T-helper 1 cell (primary cell): ENCODE measurements at places on chromosomes 5 and 9.

- no peak for DNase-seq
These were observed 70.4 kb upstream of the SNX2 start for GRCh38 chr5:122704247-122705036.

- DNase-seq = no peak
These were observed 44.0 kb upstream of the SLC30A5 start for GRCh38 chr5:69049796-69050195.

DNA sequence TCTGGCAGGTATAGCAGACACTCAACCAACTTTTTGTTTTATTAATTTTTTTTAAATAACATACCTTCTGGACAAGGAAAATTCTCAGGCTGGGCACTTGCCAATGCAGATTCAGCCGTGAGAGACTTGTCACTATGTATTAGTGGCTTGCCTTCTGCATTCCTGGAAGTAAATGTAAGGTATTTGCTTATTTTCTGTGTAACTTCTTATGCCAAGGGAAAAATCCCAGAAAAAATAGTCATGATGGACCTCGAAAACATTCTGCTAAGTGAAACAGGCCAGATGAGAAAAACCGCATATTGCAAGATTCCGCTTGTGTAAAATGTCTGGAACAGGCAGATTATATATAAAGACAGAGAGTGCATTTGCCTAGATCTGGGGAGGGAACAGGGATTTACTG, 260.3 kb upstream of the DAPK1 start:
- DNase-seq = no peak

DNA sequence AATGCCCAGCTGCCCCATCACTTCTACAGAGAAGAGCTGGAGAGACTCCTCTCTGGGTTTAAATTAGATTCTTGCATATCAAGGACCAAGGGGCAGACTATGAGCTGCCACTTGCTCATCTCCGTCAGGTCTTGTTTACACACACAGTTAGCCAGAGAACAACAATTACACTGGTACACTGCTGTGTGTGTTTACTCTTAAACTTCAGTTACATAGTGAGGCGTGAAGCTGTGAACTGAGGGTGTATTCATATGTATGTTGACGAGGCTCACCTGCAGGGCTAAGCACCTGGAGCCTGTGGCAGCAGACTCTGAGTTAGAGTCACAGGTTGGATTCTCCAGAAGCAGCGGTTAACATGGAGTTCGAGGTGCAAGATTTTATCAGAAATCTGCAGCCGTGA, 155.4 kb upstream of the ANKH start:
- DNase-seq = no peak

DNA sequence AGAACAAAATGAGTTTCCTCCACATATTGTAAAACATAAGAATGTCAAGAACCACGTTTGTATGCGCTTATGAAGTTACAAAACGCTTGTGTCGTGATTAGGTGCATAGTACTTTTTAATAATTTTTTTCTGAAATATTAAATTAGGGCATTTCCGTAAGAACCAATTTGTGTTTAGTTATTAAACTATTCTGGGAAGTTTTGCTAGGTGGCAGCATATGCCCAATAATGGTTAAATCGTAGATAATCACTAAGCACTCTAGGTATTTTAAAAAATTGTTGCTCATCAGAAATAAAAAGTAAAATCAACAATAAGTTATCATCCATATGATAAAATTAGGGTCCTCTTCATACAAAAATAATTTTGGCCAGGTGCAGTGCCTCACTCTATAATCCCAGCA, 5.4 kb downstream of the SRFBP1 start:
- DNase-seq = no peak

DNA sequence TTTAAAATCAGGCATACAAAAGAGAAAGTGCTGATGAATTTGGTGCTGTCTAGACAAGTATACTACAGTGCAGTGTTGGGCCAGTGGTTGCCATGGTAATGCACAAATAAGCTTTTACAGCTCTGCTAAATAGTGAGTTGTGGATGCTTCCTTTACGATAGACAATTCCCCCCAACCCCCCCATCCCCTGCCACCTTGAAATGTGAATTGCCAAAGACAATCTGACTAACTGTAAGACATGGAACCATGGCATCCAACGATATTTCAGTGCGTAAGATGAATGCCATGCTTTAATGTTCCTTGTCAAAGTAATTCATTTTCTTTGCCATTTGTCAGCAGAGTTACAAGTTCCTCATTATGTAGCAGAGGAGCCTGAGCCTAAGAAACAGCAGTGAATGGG, 91.5 kb upstream of the NREP start:
- DNase-seq = no peak

DNA sequence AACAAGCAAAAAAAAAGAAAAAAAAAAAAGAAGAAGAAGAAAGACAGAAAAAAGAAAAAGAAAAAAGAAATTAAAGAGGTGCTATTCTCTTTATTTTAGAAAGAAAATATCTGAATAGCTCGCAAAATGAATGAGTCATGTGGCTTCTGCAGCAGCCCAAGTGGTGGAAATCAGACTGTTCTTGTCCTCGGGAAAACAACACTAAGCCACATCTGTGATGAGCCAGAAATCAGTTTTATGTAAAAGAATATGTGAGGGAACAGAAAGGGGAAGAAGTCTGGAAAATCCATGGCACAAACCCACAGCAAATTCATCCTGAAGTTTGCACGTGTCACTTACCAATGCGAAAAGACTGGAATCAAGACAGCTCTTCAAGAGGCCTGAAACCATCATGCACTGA, 118.7 kb upstream of the GAS1 start:
- no peak for DNase-seq
